OCI-LY7 (cell line): ENCODE measurements at places on chromosomes 5 and 9.

DNA sequence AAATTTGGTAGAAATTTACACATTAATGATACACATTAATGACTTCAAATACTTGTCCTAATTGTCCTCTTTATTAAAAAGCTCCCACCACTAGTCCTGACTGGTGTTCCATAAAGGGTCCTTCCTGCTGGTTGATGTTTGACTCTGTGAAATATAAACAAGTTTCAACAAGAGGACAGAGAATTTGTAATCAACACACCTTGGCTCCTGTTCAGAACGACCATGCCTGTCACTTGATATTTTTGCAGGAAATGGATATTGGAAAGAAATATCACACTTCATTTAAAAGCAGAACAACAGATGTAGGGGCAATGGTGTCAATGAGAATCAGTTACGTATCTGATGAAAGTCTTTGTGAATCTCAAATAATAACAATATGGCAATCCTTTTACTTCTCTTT lies 211.7 kb downstream of the ENC1 start:
- DNase-seq, result no peak

DNA sequence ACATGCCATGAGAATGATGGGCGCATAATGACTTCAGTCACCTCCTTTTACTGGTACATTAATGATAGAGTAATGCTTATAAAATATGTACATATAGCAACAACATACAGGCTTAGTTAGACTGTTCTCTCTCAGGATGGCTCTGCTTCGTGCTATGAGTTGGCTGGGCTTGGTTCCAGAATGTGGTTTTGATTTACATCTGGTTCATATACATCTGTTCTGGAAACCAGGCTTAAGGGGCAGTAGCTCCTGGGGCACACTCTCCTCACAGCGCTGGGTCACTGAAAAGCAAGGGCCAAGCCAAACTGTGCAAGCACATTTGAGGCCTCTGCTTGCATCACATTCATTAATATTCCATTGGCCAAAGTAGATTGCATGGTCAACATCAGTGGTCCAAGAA lies 44.9 kb downstream of the PCSK1 start:
- DNase-seq, result no peak

- no peak for DNase-seq
These were observed 127.8 kb upstream of the PHYKPL start for GRCh38 chr5:178360222-178360925.

- no peak for DNase-seq
These were observed 8.1 kb downstream of the SPDL1 start for GRCh38 chr5:169591636-169592035.

DNA sequence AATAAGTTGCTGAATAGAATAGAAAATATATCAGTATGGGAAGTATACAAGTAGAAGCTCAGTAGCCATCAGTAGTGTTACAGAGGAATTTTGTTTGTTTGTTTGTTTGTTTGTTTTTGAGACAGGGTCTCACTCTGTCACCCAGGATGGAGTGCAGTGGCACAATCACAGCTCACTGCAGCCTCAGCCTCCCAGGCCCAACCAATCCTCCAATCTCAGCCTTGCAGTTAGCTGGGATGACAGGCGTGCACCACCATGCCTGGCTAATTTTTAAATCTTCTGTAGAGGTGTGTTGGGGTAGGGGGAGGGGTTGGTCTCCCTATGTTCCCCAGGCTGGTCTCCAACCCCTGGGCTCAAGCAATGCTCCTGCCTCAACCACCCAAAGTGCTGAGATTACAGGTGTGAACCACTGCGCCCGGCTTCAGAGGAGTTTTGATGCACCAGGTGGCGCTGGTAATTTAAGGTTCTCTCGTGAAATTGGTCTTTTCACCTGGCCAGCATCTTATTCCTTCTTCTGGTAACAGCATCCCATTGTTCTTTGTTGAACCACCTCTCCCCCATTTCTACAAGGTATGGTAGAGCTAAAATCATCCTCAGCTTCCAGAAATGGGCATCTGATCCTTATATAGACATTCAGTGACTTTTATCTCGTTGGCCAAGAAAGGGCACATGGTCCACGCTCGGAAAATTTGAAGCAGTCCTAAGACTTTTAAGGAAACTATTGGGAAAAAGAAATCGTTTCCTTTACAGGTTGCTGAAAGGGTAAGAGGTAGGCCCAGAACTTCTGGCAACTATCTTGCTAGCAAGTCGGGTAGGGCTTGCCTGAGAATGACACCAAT lies 157.1 kb downstream of the ARRDC3 start:
- DNase-seq, result peak; percentile 67

- DNase-seq, result no peak
These were observed 33.5 kb upstream of the APC start for GRCh38 chr5:112703866-112704820.

DNA sequence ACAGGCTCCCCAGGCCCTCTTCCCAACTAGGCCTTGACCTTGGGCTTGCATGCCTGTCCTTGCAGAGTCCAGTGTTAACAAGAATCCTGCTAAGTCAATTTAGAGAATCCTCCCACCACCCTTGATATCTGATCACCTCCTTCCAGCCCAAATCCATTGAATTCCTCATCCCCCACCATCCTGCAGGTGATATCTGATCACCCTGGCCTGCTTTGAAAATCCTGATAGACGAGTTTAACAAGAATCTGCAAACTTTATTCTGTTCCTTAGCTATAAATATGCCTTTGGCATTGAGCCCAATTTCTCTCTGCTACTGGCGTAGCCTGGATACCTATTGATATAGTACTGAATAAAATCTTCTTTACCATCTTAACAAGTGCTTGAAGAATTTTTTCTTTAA lies 125.5 kb downstream of the DIRAS2 start:
- DNase-seq, result no peak

DNA sequence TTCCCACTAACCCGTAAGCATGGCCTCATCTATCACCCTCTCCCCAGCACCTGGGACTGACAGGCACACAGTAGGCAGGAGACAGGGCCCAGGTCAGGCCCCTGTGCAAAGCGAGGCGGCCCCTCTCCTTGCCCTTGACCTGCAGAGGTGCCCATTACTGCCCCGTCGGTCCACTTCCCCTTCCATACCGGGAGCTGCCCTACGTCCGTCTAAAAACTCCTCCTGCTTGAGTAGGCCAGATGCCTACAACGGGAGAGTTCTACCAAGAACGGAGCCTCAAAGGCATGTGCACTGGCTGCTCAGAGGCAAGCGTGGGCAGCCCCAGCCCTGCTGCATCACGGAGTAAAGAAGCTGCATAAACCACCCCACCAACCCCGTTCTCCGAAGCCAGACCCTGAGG lies 4.6 kb upstream of the DPH7 start:
- DNase-seq, result no peak

GRCh38 chr5:140145818-140146522 lies 20.2 kb downstream of the IGIP start:
- DNase-seq, result no peak

DNA sequence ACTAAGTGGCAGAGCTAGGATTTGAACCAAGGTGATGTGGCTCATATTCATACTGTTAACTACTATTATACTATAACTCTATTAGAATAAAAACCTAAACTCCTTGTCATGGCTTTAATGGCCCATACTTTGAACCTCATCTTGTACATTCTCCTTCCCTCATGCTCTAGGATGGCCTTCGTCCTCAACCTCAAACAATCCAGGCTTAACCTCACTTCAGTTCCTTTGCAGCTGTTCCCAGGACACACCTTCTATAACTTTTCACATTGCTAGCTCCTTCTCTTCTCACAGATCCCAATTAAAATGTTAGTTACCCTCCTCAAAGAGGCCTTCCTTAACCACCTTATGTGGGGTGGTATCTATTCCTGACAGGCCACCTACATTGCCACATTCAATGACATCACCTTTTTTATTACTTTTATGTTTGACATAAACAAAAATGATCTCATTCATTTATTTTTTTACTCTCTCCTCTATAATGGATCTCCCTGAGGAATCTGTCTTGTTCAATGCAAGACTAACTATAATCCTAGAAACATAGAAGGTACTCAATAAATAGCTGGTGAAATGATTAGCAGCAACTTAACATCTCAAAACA lies 53.7 kb downstream of the CEP120 start:
- no peak for DNase-seq

DNA sequence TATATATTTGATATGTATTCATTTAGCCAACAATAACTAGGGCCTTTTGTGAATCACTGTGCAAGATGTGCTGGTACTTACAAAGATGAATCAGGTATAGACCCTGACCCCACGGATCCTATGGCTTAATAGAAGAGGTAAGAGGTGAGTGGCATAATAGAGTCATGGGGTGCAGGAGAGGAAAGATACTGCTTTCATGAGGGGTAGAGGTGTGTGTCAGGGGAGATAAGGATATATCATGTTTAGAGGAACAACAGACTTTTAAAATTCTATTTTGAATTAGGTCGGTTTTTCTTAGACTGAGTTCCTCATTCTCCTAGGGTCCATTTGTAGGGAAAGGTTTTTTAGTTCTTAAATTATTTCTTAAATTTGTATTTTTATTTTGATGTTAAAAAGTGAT lies 27.8 kb downstream of the ZCCHC7 start:
- no peak for DNase-seq

GRCh38 chr5:163633926-163634460 lies 128.6 kb downstream of the MAT2B start:
- DNase-seq, result no peak

DNA sequence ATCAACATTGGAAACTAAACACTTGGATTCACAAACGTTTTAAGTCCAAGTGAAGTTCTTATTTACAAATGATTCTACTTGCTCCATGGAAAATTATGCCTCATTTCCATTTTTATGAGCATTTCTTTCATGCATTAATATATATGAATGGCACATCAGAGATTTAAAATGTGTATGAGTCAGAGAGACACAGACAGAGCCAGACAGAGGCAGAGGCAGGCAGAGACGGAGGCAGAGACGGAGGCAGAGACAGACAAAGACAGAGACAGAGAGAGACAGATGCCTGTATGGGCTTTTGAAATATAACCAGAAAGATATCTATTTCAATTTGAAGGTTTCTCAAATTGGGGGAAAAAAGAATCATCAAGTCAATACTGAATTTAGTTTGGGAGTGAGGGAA lies 649.0 kb downstream of the PTPRD start:
- DNase-seq, result no peak

- no peak for DNase-seq
These were observed 264.5 kb upstream of the PRR16 start for GRCh38 chr5:120199559-120199958.

- no peak for DNase-seq
These were observed 102.7 kb upstream of the IER5L start for GRCh38 chr9:129280623-129281271.

GRCh38 chr5:83913593-83913992 lies 192.9 kb upstream of the HAPLN1 start:
- DNase-seq, result no peak

DNA sequence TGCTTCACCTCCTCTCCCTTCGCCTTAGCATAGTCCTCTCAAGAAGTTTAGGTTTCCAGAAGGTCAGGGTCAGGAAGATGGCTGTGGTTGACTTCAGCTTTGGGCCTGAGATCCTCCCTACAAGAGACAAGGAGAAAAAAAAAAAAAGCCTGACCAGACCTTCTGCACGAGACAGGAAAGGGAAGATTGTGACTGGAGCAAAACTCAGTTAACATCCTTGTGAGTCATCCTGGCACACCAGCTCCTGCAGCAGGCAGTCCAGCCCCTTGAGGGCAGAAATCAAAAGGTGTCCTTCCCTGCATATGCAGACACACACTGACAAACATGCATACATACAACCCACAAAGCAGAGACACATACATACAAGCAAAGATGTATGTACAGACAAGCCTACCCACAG lies 18.0 kb upstream of the ENHO start:
- no peak for DNase-seq

DNA sequence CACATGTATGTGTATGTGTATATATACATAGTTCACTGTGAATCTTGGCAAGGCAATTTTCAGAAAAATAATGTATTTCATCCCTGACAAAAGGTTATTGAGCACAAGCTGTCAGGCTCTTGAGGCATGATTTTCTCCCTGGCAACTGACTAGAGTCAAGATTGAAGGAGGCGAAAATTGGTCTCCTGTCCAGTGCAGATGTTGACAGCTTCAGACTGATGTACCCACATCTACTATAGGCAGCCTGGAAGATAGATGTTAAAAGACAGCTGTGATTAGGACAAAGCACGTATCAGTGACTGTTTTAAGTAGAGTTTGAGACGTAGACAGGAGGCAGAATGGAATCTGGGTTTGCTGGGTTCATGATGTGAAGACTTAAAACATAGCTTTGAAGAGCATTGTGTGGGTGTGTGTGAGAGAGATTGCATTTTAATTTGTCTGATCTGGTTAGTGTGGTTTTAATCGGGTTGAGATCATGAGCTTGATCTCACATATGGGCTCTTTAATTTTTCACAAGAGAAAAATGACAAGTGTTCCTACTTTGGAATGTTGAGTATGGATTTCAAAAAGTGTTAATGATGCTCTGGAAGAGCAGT lies 39.1 kb downstream of the CTNNA1 start:
- no peak for DNase-seq

- no peak for DNase-seq
These were observed 379.0 kb upstream of the GRAMD2B start for GRCh38 chr5:126044111-126044668.

DNA sequence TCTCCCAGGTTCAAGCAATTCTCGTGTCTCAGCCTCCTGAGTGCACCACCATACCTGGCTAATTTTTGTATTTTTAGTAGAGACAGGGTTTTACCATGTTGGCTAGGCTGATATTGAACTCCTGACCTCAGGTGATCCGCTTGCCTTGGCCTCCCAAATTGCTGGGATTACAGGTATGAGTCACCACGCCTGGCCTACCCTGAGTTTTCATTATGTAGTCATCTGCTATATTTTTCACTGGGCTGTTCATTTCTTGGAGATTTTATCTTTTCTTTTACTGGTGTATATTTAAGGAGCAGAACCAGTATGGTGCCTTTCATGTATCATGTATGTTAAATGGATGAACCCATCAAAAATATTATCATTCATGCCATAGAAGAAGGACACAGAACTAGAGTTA lies 377.0 kb upstream of the ACTBL2 start:
- no peak for DNase-seq

DNA sequence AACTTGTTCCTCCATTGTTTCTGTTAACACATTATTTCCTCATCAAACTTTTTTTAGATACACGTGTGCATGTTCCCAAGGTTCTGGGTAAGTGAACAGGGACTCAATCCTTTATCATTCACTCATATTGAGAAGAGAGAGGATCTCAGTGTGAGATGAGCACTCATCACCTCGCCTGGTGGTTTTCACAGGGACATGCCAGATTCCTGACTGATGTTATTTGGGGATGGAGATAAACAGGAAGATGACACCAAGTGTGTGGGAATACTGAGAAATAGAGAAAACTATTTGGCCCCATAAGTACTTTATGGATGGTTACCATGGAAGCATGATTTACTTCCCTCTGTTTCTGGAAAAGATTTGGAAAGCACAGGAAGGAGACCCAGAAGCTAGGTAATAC lies 533.3 kb upstream of the DMAC1 start:
- no peak for DNase-seq

GRCh38 chr9:34685591-34685990 lies 5.5 kb downstream of the CCL19 start:
- no peak for DNase-seq

- no peak for DNase-seq
These were observed at the start of gene ARL14EPL for GRCh38 chr5:116032094-116032517. TSS of gene ARL14EPL (plus strand) at chr5:116032472. CDS start at chr5:116051466, 18,994 bp downstream.

DNA sequence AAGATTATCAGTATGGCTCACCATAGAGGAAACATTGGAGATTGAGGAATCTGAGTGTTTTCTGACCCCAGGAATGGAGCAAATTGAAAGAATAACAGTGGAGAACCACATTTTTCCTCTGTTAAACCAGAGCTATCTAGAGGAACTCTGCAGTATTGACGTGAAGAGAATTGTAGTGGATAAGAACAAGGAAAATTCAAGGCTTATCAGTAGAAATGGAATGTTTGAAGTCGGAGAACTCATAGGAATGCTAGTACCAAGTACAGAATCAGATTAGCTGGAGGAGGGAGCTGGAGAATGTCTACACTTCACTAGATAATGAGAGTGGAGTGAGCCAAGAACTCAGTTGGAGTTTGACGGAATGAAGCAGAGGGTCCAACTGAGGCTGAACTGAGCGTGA lies 50.3 kb downstream of the SNCAIP start:
- no peak for DNase-seq
